ENCODE measurements at places on chromosomes 4 and X. TPM values are rescaled to one million over a fixed set of nuclear protein-coding genes. Genes with fewer than 3 reads are reported as not detected.

Gene PCDH19
- total RNA-seq = 6.9 TPM

Gene DRP2
- 2.7 TPM for total RNA-seq

Gene NAP1L5
- 19.4 TPM for total RNA-seq

Gene CA5B
- total RNA-seq = 21.4 TPM

Gene UGT2B10
- not detected for total RNA-seq

Gene SLC39A8
- total RNA-seq = 25.3 TPM

Data from urinary bladder (tissue), 4 donors.